Frontal cortex (tissue), 4 donors: ENCODE measurements at places on chromosomes 4 and X.

- DNase-seq: no peak
Observed at GRCh38 chr4:166535865-166536264, 662.8 kb downstream of the TLL1 start.

- DNase-seq: no peak
Observed at GRCh38 chr4:17647927-17648326, 33.5 kb downstream of the MED28 start.

DNA sequence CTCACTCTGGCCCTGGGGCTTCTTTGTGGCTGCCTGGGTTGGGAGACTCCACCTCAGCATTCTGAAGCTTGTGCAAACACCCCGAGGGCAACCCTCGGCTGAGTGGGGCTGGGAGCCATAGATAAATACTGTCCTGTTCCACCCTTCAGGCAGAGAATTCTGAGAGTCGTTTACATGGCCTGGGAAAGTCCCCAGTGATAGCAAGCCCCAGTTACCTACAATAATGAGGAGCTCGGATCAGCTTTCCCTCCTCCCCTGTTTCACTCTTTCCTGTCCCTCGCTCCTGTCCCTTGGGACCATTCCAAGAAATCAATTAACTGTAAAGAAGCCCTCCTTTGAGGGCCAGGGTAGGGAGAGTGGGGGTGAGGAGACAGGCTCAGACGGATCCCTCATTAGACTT, 31.6 kb upstream of the DDX3X start:
- no peak for DNase-seq

DNA sequence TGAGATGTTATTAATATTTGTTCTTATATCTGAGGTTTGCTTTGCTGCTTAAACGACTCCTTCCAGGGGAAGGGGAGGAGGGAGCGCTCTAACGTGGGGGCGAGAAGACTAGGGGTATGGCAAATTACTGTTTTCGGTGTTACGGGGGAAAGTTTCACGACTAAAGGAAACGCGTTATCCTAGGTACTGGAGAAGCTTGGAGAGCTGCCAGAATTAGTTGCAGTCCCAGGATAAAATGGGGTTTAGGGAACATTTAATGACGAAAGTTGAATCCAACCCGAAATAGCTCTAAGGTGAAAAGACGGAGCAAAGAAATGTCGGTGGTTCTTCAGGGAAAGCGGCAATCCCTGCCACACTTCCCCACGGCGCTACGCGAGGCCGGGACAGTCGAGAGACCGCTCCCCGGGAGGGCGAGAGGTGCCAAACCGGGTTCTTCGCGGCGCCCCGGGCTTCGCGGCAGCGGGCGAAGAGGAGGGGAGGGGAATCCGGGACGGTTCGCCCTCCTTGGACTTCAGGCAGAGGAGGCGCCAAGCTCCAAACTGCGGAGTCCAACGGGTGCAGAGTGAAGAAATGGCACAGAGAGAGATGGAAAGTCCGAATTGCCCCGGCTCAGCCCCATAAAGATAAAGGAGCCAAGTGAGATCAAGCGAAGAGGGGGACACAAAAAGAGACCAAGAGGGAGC, 724 bp downstream of the THOC2 start:
- no peak for DNase-seq

- DNase-seq: no peak
Observed at GRCh38 chrX:114582698-114583395, 1.0 kb upstream of the HTR2C start.

DNA sequence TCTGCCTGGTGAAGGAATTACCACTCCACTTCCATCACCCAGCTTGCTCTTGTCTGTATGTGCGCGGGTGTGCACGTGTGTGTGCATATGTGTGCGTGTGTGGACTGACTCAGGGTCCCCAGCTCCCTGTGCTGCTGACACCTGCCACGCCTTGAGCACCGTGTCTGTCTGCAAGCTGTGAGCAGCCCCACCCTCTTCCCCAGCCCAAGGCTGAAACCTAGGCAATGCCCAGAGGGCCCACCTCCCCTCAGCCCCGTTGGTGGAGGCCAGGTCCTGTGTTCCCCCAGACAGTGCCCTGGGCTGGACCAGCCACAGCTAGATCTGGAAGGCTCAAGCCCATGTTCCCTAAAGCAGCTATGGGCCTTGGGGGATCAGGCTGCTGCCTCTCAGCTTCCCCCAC, 2.0 kb upstream of the CCNQ start:
- DNase-seq: no peak

DNA sequence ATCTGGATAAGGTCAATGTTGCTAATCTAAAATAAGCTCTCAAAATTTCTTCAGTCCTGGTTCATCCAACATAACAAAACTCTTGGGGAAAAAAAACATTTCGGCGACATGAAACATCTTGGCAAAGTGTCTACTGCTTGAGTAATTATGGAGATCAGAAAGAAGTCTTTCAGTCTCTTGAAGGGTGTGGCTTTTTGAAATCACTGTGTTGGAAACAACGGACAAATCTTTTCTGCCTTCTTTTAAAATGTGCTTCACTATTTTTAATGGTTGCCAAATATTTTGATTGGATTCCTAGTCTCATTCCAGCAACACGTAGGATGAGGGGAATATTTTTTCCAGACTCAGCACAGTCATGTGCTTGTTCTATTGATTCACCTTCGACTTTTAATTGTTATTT, 138.6 kb downstream of the KLHL8 start:
- no peak for DNase-seq
